ENCODE measurements at places on chromosomes 12 and 14. TPM values are rescaled to one million over a fixed set of nuclear protein-coding genes. Genes with fewer than 3 reads are reported as not detected.

DNA sequence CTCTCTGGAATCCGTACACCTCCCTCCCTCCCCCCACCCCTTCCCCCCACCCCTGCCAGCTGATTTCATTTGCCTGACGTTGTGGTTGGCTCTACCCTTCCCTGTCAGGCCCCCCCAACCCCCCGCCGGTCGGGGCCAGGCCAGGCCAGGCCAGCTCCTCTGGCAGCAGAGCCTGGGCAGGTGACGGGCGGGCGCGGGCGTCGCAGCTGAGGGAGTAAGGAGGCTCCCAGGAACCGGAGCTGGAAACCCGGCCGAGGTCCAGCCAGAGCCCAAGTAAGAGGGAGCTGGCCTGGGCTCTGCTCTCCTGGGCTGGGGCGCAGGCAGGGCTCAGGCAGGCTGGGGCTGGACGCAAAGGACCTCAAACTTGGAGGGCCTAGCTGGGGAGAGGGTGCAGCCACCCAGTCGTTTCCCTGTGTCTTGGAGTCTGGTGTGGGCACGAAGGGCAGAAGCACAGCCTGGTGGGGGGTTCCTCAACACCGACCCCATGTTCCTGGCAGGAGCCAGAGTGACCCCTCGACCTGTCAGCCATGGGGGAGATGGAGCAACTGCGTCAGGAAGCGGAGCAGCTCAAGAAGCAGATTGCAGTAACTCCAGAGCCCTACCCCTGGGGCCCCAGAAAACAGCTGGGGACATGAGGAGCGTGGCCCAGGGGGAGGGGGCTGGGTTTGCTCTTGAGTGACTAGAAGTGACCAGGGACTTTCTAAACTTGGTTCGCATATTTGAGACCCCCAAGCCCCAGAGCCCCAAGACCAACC is at the start of gene GNB3:
TSS of gene GNB3 (plus strand) at position 165 of the 755 bp plus-strand sequence. CDS start at position 528, 363 bp downstream.
- no peak for DNase-seq

GRCh38 chr14:24335461-24336171 is 745 bp upstream of the ADCY4 start:
- DNase-seq: no peak

DNA sequence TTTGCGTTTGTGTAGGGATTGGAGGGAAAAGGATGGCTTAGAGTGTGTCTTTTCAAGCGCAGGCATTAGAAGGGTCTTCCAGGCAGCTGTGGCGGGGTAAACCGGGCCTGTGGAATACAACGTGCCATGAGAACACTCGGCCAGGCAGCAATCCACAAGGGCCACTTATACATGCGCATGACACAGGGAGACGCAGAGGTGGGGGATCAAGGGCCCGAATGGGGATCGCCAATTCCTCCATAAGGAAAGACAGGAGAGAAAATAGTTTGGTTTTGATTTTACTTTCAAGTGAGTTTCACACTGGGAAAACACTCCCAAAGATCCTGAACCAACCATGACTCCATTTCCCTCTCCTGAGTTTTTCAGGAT is 71.6 kb downstream of the SPRING1 start:
- no peak for DNase-seq

DNA sequence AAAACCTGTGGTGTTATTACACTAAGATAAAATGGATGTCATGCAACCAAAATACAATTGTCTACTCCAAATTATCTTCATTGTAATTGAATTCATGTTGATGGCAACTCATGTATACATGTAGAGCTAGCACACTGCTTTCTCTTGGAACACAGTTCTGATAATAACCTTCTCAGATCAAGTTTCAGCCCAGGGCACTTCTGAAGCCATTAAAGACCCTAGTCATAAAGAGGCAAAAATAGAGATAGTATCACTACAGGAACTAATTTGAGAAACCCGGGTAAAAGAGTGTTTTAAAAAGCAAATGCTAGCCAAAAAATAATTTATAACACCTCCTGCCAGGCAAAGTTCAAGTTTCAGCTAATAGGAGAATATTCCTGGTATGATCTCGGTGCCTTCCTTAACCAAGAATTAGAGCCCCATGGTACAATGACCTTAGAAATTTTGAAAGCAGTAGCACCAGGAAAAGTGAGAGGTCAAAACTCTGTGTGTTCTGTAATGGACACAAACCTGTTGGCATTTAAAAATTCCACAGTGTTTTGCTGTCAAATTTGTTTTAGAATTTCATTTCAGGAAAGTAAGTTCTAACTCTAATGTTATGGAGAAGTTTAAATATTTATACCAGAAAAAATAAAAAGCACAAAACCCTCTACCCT is 105.0 kb upstream of the FRMD6 start:
- no peak for DNase-seq

DNA sequence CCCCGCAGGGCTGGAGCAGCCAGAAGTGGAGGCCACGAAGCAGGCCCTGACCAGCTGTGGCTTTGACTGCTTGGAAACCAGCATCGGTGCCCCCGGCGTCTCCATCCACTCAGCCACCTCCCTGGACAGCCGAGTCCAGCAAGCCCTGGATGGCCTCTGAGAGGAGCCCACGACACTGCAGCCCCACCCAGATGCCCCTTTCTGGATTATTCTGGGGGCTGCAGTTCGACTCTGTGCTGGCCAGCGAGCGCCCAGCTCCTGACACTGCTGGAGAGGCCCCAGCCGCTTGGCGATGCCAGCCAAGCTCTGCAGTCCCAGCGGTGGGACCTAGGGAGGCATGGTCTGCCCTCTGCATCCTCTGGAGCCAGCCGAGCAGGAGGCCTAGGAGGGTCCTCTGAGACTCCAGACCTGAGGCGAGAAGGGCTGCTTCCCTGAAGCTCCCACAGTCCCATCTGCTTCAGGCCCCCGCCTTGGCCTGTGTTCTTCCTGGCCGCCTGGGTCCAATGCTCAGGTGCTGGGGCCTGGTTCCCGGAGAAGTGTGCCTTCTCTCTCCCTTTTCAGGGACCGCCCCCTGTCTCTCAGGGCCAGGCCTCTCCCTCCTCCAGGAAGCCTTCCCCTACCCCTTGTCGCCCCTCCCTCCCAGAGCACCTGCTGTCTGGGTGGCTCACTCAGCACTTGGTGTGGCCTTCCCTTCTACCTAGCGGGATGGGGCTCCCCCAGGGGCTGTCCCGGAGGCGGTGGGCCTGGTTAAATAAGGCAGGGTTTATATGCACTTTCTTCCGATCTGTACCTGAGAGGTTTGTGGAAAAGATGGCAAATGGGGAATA is 23.0 kb downstream of the MVK start:
- DNase-seq: no peak

DNA sequence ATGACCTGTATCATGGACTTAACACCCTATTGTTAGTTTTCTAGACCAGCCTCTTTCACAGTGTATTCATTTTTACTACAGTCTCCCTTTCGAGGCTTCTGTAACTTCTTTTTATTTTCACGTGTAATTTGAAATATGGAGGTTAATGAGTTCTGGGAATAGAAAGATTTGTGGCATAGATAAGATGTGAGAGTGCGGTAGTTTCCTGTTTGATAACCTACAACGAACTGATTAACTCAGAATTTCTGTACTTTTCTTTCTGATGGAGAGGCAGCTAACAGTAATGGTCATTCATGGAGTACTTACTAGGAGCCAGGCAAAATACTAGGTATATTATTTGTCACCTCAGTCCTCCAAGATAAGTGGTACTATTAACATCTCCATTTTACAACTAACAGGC is 21.2 kb downstream of the POLR3B start:
- no peak for DNase-seq

GRCh38 chr12:90060031-90060430 is 351.4 kb upstream of the ATP2B1 start:
- DNase-seq: no peak

DNA sequence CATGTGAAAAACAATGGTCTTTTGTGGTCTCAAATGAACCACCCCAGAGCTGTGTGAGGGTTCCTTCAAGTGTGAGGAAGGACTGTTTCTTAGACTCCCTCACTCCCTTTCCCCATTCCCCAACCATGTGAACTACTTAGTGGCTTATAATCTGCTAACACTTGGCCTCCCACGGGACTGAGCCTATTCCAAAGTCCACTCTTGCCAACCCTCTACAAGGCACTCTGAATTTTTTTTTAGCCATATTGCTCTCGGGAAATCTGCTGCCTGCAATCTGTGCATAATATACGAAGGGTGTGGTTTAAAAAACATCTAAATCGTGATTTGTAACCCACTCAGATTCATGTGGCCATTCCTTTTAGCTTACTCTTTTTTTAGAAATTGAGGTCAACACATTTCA is 2.6 kb downstream of the SVOP start:
- no peak for DNase-seq

DNA sequence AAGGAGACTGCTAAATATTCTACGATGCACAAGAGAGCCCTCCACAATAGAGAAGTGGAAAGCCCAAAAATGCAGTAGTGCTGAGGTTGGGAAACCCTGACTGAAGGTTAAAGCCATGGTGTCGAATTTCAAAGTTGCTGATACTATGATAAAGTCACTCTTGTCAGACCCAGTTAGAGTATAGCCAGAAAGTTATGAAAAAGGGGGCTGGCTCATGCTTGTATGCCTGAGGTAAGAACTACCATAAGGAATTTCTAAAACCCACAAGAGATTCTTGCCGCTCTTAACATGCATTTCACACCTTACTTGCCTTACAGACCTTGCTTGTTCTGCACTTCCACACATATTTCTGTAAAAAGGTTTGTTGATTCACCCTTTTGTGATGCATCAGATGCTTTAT is 184.6 kb downstream of the SLC6A15 start:
- DNase-seq: no peak

GRCh38 chr12:11793921-11794710 is 144.6 kb downstream of the ETV6 start:
- DNase-seq: no peak

- no peak for DNase-seq
These were observed 184.4 kb downstream of the SUDS3 start for GRCh38 chr12:118560733-118561132.

- peak; percentile 26 for DNase-seq
These were observed 164.0 kb downstream of the FOXN3 start for GRCh38 chr14:89252887-89253532.

- DNase-seq: no peak
These were observed 9.8 kb upstream of the EXD2 start for GRCh38 chr14:69181491-69181890.

GRCh38 chr12:67193704-67194103 is 75.5 kb upstream of the CAND1 start:
- DNase-seq: peak; percentile 39

- no peak for DNase-seq
These were observed 305.1 kb upstream of the GARIN2 start for GRCh38 chr14:66884149-66884548.

The SRGAP1 gene
- 33.4 TPM for polyA plus RNA-seq

The TTC6 gene
- 0.34 TPM for polyA plus RNA-seq

The TROAP gene
- polyA plus RNA-seq: 22.4 TPM

The FAR2 gene
- polyA plus RNA-seq: 37.0 TPM

Data from renal pelvis (tissue), 12 donors.